ENCODE measurements at places on chromosomes 3 and 15. TPM values are rescaled to one million over a fixed set of nuclear protein-coding genes. Genes with fewer than 3 reads are reported as not detected.

ZNF502 gene
- total RNA-seq: 3.3 TPM

ASB14 gene
- total RNA-seq: not detected

TGM5 gene
- 0.28 TPM for total RNA-seq

GRAMD2A gene
- total RNA-seq: not detected

NRG4 gene
- total RNA-seq: 2.9 TPM

GABRR3 gene
- total RNA-seq: not detected

AHSG gene
- not detected for total RNA-seq

VGLL4 gene
- 54.7 TPM for total RNA-seq

COX17 gene
- total RNA-seq: 22.5 TPM

ACTRT3 gene
- 3.2 TPM for total RNA-seq

HHATL gene
- total RNA-seq: not detected

ALDH1A3 gene
- total RNA-seq: 61.3 TPM

GRCh38 chr15:50764461-50765194 lies 878 bp downstream of the SPPL2A start:
- no peak for DNase-seq

- DNase-seq: peak; percentile 20
These were observed 32.3 kb downstream of the XXYLT1 start for GRCh38 chr3:195238586-195239118.

DNA sequence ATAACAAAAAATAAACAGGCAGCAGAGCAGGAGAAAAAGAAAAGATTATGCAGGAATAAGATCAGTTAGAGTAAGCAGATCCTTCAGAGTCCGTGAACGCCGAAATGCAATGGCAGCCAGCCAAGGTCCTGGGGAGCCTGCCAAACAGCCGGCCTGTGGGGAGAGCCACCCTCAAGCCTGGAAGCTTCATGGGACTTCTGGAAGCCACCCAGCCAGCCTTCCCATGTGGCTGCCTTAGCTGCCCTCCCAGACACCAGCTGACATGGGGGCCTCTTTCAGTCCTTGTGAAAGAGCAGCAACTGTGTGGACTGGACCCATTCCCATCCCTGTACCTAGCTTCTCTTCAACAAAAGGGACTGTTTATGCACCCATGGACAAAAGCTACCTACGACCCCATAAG lies 64.9 kb upstream of the RAD18 start:
- DNase-seq: peak; percentile 49

DNA sequence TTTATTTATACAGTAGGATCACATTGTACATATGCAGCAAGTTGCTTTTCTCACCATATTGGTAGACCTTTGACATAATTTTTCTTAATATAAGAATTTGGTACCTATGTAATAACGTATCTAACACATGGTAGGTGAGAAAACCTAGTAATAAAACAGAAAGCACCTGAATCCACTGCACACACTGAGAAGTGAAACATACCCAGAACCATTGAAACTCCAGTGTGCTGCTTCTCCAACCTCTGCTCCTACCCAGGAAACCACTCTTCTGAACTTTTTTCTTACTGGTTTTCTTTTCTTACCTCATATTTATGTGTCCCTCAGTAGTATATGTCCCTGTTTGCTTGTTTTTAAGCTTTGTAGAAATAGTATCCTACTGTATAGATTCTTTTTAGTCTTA lies 293.0 kb downstream of the UBE2E2 start:
- DNase-seq: no peak

DNA sequence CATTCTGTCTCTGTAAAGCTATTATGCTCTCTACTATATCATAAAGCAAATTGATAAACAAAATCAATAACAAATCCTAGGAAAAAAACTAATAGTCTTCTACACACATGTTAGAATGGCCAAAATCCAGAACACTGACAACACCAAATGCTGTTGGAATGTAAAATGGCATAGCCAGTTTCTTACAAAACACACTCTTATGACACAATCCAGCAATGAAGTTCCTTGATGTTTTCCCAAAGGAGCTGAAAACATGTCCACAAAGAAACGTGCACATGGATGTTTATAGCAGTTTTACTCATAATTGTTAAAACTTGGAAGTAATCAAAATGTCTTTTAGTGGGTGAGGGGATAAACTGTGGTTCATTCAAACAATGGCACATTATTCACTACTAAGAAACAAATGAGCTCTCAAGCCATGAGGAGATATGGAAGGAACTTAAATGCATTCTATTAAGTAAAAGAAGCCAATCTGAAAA lies 32.7 kb downstream of the CADM2 start:
- DNase-seq: no peak

- no peak for DNase-seq
These were observed 48.8 kb downstream of the CCDC12 start for GRCh38 chr3:46927718-46928073.

- DNase-seq: no peak
These were observed 92.5 kb downstream of the LIPC start for GRCh38 chr15:58524247-58524646.

- no peak for DNase-seq
These were observed 164.0 kb downstream of the MINAR1 start for GRCh38 chr15:79595995-79596622.

DNA sequence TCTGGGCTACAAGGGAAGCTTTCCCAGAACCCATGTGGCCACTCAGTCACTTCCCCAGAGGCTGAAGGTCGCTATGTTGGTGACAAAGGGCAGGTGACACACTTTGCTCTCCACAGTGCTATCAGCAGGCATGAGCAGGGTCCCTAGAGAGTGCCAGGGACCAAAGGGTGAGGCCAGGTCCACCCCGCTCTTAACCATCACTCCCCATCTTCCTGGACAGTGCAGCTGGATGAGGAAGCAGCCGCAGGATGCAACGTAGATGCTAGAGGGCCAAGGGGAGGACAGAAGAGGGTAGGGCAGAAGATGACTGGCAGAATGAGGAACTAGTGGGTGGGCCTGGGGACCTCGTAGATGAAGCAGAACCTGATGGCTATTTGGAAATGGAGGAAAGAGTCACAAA lies 13.6 kb upstream of the LTF start:
- no peak for DNase-seq

DNA sequence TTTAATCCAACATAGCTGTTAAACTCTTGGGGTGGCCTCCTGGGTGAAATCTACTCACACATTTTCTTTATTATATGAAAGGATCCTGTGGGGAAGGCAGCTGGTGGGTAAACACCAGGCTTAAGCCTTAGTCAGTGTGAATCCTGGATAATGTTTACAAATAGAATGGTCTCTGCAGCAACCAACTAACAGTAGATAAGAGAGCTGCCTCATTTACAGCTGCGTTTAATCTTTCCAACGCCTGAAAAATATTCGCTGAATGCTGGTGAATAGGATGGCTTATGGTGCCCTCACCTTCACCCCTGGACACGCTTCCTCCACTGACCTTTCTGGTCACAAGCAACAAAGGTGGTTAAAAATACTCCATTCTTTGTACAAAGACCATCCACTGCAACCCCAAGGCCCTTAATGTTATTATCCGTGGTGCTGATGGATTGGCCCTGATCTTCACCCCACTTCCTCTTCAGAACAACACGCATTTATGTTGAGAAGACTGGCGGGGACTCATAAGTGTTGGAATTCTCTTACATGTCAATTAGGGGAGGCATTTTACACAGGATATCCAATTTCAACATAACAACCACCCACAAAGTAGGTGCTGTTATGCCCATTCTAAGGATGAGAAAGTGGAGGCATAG lies 120.0 kb upstream of the FRMD4B start:
- no peak for DNase-seq

DNA sequence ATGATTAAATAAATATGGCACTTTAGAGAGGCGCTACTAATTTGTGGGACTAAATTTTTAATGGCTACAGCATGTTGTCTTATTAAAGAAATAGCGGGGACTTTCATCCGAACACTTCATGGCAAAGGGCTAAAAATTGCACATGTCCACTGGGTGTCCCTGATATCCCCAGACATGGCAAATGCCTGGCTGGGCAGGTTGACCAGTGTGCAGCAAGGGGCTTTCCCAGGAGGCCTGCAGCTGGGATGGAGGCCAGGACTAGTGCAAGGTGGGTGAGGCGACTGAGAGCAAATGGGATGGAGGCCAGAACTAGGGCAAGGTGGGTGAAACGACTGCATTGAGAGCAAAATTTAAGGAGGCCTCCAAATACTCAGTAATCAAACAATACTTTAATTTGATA lies 167.4 kb upstream of the SMAD3 start:
- DNase-seq: no peak

GRCh38 chr3:133367956-133368355 lies 31.9 kb upstream of the BFSP2 start:
- DNase-seq: no peak

- no peak for DNase-seq
These were observed 189.5 kb downstream of the SHOX2 start for GRCh38 chr3:157916672-157917071.

GRCh38 chr15:57183614-57184344 lies 192.5 kb upstream of the CGNL1 start:
- DNase-seq: no peak

DNA sequence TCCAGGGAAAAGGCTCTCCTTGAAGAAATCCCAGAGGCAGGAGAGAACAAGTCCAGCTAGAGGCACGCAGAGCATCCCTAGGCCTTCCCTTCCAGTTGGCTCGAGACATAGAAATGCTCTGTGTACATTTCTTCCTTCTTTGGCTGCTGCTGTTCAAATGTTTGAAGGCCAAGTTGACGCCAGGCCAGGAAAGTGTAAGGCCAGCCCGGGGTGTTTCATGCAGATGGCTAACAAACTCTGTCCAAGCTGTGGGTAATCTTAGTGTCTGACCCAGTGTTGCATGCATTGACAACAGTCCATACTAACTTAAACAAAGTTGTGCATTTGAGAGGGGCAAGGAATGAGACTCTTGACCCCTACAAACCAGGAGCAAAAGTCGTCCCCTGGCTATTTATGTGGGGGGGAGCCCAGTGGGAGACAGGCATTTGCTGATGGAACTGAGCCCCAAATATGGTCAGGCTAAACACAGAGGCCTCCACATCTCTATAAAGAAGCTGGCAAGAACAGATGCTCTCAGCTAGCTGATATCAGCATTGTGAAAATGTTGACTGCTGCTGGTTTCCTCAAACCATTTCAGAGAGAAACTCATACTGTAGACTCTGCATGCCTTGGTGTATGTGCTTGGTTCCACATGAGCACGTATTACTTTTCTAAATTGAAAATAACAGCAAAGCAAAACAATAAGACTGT lies 139.5 kb downstream of the ADAMTS9 start:
- no peak for DNase-seq

GRCh38 chr3:193708270-193708669 lies 115.3 kb downstream of the OPA1 start:
- no peak for DNase-seq

DNA sequence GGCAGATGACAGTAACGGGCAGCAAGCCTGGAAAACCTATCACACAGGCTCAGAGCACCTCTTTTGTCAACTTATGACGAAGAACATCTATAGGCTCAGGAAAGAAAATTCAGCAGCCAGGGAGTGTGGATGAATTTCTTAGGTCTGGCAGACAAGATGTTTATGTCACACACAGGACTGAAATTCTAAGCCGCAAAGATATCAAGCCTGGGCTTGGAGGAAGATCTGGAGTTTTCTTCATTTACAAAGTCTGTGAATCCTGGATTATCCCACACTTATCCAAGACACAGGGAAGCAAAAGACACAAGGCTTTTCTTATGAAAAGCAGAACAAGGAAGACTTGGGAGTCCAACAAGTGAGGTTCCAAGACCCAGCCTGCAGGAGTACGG lies 23.4 kb upstream of the CHCHD6 start:
- no peak for DNase-seq

Measured in omental fat pad (tissue), 4 donors.